ENCODE measurements at places on chromosomes 2 and 18.

GRCh38 chr2:174217869-174218268 is 30.5 kb downstream of the OLA1 start:
- DNase-seq: no peak

DNA sequence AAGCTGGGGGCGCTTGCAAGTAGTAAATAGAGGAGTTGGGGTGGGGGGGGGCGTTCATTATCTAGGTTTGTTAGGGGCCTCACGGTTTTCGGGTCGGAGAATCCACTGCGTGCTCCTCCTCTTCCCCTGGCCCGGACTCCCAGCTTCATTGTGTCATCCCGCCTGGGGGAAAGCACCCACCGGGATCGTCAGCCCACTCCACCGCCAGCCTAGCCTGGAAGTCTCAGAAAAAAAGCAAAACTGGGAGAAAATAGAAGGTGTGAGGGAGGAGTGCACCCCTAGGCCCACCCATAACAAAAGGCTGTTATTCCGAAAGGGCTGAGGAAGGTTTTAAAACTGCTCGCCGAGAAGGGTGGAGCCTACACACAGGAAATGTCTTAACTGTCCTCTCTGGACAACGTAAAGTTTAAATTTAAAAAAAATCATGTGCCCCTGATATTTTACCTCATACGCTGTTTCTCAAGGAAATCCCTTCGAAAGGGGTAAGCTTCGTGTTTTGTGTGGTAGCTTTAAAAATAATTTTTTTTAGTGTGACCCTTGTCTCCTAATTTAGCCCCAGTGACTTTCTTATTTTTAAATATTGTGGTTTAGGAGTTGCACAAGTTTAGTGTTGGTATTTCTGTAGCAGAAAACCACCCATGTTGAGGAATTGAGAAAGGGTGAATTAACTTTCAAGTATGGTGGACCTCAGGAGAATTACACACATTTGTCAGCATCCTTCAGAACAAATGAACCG is 104.2 kb downstream of the SPTBN1 start:
- no peak for DNase-seq

GRCh38 chr2:19059076-19059475 is 299.3 kb downstream of the OSR1 start:
- DNase-seq: no peak

DNA sequence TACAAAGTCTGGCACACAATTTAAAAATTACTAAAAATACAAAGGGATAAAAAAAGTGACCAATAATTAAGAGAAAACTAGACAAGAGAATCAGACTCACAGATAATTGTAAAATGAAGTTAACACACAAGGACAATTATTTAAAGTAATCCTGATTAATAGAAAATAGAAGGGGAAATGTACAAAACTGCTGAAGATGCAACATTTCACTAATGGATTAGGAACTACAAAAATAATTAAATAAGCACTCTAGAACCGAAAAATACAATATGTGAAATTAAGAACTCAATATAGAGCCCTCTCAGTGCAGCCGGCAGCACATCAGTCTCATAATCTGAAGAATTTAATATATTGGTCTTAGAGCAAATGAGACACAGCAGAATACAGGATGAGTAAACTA is 24.6 kb downstream of the HYCC2 start:
- no peak for DNase-seq

DNA sequence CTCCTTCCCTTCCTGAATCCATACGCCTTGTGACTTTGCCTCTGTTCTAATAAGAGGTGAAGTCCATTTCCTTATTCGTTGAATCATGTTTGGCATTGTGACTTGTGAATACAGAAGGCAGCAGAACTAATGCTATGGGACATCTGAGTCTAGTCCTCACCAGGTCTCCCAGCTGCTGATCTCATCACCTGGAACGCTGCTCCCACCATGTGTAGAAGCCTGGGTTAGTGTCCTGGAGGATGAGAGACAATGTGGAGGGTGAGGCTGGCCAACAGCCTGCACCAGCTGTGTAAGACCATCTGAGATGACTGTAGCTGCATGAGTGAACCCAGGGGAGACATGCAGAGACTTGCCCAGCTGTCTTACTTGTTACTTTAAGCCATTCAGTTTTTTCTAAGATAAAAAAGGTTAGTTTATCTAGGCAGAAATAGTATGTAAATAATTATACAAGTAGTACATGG is 3.5 kb upstream of the HAAO start:
- DNase-seq: no peak

DNA sequence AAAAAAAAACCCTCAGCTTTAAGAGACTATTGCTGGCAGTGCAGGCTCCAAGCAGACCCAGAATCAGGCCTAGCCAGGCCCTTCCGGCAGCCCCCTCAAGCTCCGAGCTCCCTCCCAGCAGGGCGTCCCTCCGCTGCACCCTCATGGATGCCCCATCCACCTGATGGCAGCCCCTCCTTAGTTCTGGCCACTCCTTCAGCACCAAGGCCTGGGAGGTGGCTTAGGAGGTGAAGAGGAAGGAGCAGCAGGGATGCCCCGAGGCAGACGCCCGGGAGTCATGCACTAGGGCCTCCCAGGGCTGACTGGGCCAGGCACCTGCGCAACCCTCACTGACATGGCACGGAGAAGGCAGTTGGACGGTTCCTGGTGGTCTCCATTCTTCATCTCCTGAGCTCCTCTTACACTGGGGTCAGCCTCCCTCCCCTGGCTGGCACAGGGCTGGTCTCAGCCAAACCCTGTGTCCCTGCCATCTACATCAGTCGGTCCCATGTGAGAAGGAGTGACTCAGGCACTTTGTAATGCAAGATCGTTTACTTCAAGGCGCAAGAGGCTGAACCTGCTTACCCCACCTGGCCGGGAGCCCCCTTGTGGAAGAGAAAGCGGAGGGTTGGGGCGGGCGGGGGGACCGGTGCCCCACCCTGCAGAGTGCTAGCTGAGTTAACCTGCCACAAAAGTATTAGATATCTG is 53.5 kb upstream of the ID2 start:
- DNase-seq: no peak

DNA sequence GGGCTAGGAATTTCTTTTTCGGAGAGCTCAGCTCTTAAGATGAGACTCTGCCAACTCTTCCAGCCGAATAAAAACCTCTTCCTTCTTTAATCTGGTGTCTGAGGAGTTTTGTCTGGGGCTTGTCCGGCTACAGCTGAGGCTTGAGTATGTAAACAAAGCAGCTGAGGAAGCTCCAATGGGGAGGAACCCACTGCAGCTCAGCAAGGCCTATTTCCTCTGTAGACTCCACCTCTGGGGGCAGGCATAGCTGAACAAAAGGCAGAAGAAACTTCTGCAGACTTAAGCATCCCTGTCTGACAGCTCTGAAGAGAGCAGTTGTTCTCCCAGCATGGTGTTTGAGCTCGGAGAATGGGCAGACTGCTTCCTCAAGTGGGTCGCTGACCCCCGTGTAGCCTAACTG is 838.7 kb downstream of the CCDC85A start:
- no peak for DNase-seq

GRCh38 chr2:168545439-168546082 is 89.5 kb downstream of the CERS6 start:
- DNase-seq: no peak

DNA sequence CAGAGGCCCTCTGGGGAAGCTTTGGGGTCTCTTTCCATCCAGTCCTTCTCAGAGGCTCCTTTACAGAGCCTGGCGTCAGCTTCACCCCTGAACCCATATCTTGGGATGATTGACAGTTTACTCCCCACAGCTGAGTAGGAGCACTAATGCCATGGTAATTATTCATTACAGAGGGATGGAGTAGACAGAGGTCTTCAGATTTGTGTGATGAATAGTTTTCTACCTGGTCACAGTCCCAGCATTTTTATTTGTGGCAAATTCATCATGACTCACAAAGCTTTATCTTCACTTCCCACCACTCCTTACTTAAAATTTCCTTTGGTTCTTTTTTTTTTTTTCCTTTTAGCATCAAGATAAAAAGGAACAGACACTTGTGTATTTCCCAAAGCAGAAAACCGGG is 104.2 kb downstream of the CCDC85A start:
- DNase-seq: no peak

GRCh38 chr18:49597157-49597931 is 35.5 kb downstream of the LIPG start:
- DNase-seq: no peak

GRCh38 chr18:54916507-54916906 is 42.8 kb downstream of the CCDC68 start:
- no peak for DNase-seq

All from activated CD4-positive, alpha-beta T cell treated with anti-CD3 and anti-CD28 coated beads, Interleukin-2, amount 50 U/mL, for 24 hours (primary cell).